Activated T-cell treated with anti-CD3 and anti-CD28 coated beads for 1 hour (primary cell): ENCODE measurements at places on chromosomes 3 and 15.

DNA sequence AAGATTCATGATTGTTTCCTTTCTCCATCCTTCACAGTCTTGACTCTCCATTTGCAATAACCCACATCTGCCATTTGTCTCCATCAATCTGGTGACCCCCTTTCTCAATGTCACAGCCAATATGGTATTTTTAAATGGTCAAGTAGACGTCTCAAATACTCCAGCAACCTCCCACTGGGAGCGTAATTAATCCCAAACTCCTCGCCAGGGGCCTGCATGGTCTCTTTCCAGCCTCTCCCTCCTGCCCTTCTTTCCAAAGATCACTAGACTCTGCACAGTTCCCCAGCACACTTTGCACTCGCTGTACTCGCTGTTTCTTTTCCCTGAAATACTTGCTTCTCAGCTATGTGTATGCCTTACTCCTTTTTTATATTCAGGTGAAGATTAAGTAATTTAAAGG is 115.3 kb downstream of the PLCH1 start:
- DNase-seq = no peak

- no peak for DNase-seq
These were observed 119.6 kb downstream of the GSK3B start for GRCh38 chr3:119974656-119975055.

DNA sequence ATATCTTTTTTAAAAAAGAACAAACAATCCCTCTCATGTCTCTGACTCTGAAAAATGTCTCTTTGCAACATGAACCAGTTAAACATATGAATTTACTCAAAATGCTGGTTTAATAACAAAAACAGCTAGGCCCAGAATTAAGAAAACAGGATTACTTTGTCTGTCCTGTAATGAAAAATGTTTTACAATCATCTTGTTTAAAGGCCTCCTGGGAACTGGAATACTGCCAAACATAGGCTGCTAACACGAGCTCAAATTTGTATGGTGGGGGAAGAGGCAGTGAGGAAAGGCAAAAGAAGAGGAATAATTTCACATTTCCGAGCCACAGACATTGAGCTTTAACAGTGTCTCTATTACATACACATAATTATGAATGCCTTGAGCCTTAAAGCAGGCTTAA is 61.7 kb upstream of the PPIB start:
- DNase-seq = no peak

DNA sequence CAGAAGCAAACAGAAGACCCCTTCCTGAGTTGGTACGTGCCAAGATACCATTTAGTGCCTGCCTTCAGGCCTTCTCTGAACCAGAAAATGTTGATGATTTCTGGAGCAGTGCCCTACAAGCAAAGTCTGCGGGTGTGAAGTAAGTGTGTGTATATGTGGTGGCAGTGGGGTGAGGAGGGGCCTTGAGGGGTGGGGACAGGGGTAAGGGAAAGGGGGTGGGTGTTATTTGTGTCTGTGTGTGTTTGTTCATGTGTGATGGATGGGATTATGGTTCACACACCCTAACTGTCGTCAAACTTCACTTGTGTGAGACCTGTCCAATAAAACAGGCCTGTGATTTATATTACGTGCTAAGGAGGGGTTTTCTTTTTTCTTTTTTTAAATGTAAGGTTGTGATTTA is 92.2 kb downstream of the USP13 start:
- DNase-seq = no peak

- DNase-seq = no peak
These were observed 43.8 kb upstream of the ADAMTSL3 start for GRCh38 chr15:83610132-83610531.

DNA sequence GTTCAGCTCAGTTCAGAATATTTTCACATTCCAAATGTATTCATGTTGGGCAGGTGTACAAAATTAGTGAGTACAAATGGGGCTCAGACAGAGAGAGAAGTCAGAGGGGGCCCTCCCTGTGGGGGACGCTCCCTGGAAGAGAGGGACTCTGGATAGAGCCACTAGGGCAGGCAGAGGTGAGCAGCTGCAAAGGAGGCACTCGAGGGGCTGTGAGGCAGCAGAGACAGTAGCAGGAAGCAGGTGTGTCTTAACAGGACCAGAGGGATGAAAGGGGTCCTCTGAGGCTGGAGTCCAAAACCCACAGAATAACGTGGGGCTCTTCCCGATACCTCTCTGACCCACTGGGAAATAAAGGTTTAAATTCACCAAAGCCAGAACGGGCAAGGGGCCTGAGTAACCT is 127.1 kb downstream of the MEGF11 start:
- no peak for DNase-seq

DNA sequence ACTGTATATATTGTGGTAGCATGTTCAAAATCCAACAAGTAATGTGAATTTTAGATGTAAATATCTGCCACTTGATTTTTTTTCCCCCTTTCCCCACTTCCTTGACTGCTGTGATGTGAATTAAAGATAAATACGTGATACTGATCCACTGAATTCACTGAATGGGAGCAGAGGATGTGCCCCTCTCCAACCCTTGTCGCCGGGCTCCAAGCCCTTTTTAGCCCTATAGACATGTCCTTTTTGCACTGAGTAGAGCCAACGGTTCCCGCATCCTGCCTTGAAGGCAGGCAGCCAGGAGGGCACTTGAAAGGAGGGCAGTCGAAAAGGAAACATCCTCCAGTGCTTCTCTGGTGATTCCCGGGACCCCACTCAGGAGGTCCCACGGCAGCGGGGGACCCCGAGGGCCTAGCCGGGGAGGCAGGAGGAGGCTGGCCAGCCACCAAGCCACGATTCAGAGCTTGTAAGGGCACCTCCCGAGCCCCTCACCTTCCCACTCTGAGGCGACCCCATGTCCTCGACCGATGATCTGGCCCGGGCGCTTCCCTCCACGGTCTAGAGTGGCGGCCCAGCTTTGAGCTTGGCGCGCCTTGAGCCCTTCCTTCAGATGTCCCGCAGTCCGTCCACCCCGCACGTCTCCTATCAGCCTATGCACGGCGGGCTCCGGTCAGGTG is 901 bp upstream of the MANF start:
- no peak for DNase-seq

DNA sequence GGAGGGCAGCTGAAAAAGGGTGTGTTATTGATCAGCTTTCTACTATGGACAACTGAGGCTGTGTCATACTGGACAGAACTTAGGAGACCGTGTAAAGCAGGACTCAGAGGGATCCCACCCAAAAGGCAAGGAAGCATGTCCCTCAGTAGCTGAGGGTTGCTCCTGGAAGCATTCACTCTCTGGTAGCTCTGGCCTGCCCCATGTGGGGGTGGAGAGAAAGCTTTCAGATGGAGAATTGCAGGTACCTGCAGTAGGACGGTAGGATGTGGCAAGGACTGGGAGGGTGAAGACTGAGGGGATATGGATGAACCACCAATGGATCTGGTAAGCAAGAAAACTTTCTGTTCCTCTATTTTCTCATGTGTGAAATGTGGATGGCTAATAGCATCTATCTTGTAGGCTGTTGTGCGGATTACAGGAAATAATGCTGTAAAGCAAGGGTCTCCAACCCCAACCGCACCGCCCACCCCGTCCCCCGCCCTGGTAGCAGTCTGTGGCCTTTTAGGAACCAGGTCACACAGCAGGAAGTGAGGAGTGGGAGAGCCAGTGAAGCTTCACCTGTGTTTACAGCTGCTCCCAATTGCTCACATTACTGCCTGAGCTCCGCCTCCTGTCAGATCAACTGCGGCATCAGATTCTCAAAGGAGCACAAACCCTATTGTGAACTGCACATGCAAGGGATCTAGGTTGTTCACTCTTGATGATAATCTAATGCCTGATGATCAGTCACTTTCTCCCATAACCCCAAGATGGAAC is 157.7 kb upstream of the PROK2 start:
- no peak for DNase-seq

DNA sequence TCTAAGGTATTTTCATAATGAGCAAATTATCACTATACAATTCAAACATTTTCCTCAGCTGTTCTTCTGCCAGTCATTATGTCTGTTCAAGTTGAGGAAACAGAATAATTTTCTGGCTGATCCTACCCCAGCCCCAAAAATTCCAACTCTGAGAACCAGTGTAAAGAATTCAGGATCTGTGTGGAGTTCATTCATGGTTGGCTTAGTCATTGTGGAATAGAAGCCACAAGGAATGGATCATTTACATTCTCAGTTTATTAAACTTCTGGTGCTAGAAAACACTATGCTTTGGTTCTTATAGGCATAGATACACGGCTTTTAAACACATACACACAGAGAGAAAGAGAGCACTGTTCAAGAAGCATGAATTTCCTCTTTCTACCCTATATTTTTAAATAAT is 134.6 kb downstream of the CMSS1 start:
- no peak for DNase-seq

GRCh38 chr15:55742498-55742926 is 440 bp downstream of the PRTG start:
- no peak for DNase-seq

DNA sequence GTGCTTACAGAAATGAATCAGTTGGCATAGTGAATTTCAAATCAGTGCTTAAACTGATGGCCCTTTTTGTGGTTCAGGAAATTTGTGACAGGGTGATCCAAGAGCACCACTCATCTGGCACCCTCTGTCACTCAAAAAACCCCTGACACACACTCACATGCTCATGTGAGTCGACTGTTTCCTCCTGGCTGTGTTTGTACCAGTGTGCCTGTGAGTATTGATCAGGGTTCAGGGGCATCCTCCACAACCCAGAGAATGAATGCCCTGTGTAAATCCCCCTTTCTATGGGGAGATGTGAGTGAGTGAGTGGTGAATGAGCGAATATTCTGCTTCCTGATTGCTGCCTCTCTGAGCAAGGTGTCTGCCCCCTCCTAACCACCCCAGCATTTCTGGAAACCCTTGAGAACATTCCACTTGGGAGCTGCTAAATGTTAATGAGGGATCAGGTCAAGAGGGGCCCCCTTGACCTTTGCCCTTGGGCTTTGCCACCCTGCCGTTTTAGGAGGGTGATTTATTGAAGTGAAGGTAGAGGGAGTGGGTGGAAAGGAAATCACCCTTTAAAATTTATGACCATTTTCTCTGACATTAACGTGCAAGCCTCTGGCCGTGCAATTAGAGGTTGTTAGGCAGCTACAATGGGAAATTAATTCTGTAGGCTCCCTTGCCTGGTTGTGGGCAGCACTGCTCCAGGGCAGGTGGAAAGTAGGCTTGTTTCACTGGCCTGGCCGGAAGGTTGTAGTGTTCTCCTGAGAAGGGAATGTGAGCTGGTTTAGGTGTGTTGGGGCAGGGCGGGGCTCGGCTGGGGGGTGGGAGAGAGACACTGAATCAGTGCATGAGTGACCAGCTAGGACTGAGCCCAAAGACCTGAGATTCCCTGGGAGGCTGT is 87.2 kb downstream of the SLCO3A1 start:
- DNase-seq = no peak

DNA sequence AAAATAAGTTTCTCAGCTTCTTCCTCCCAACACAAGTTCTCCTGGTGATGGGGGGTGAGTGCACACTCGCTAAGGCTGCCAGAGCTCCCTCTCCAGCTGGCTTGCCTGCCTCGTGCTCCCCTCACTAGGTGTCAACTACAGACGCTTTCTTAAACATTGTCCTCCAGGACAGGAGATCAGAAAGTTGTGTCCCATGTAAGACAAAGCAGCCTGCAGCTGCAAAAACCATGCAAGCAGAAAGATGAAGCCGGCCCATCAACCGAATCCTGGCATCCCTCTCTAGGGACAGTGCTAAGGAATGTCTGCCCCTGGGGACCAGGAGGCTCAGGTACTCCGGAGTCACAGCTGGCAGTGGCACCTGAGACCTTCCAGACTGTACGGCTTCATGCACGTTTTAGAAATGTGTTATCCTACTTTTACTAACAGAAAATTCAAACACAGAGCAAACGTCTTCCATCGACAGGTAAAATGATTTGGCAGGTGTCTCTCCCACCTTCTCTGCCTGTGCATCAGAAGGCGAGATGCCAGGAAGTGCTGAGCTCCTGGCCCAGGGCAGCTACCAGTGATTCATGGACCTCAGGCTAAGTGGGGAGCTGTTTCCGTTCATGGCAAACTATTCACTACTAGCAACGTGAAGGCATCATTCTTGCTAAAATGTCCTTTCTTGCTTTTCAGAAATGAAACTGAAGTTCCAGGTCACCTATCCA is 246.1 kb downstream of the ADAMTS17 start:
- DNase-seq = no peak

DNA sequence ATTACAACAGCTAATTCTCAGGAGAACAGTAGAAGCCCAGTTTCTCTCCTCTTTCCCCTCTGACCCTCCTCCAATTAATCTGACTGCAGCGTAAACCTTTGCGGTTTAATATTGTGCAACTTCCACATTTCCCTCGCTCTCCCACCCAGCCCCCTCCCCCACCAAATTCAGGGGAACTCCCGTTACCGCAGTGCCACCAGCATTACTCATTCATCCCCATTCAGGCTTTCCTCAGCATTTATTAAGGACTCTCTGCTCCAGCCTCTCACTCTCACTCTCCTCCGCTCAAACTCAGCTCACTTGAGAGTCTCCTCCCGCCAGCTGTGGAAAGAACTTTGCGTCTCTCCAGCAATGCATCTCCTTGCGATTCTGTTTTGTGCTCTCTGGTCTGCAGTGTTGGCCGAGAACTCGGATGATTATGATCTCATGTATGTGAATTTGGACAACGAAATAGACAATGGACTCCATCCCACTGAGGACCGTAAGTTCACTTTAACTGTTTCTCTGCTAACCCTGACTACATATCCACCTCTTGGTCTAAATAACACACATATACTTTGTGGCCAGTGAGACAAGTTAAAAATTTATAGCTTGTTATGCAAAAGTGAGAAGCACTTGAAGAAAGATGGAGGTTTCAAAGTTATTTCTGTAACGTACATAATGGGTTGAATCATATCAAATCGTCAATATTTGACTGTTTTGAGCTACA is at the start of gene PTX3:
Gene PTX3, plus strand, starts transcription at position 268 of the 709 bp plus-strand sequence. Its CDS starts 84 bp downstream, at position 352.
- DNase-seq = no peak

GRCh38 chr3:34077417-34078195 is 279.2 kb downstream of the PDCD6IP start:
- no peak for DNase-seq

DNA sequence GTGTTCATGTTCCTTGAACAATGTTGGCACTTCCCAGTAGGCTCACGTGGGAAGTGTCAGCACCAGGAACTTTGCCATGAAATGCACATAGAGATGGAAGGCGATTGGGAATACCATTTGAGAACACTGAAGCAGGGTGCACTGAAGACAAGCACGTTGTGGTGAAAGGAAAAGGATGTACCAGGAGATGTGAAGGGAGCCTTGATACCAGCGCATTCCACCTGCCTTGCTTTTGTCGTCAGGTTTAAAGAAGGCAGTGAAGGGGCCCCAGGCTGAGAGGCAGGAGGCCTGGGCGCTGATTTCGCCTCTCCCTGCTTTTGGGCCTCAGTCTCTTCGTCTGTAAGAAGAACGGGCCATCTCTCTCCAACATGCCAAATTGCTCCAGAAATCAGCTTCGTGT is 194.5 kb upstream of the HES1 start:
- no peak for DNase-seq

DNA sequence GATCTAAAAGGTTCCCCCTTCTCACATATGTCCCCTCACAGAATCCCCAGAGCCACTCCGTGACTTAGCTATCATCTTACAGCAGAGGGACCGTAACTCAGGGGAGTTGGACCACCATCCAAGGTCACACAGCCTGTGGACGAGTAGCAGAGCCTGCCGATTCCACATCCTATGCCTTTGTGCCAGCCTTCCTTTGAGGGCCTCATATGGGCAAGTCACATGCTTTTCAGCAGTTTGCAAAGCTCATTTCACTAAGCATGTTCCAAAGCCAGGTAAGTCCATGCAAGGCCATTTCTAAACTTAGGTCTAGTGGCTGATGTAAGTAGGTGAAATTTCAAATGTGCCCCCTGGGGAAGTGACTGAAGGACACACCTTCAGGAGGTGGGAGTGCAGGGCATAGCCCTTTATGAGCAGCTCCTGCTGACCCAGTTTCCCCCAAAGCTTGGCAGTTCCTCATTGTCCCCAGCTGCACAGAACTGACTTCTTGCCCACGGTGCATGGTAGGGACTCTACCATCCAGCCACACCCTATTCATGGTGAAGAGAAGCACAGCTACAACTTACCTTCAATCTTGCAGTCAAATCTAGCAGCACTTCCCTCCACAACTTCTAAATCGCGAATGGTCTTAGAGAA is 33.3 kb upstream of the HACD2 start:
- DNase-seq = no peak
